Stimulated activated CD4-positive, alpha-beta T cell treated with anti-CD3 and anti-CD28 coated beads, Interleukin-15, amount 100 ng/mL, for 1 hour (primary cell): ENCODE measurements at places on chromosomes 6 and 20.

DNA sequence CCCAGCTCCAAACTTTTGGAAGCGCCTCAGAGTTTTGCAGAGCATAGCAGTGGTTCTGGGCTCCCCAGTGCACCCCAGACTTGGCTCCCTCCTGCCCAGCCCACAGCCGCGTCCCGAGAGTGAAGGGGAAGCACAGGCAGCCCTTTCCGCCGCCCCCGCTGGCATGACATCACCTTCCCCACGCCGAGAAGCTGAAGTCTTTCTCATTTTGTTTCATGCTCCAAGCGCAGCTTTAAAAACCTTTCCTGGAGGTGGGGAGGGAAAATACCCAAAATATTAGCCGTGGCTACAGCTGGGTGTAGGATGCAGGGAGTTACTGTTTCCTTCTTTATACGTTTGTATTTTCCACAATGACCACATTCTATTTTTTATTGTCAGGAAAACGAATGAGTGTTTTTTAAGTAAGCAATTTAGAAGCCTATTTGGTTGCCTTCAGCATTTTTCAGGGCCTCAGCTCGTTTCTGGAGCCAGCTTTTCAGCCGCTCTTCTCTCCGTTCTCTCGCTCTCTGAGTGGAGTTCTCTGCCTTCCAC is 72.9 kb downstream of the SNX5 start:
- no peak for DNase-seq

- no peak for DNase-seq
Observed at GRCh38 chr6:77466055-77466450, 2.8 kb upstream of the HTR1B start.

DNA sequence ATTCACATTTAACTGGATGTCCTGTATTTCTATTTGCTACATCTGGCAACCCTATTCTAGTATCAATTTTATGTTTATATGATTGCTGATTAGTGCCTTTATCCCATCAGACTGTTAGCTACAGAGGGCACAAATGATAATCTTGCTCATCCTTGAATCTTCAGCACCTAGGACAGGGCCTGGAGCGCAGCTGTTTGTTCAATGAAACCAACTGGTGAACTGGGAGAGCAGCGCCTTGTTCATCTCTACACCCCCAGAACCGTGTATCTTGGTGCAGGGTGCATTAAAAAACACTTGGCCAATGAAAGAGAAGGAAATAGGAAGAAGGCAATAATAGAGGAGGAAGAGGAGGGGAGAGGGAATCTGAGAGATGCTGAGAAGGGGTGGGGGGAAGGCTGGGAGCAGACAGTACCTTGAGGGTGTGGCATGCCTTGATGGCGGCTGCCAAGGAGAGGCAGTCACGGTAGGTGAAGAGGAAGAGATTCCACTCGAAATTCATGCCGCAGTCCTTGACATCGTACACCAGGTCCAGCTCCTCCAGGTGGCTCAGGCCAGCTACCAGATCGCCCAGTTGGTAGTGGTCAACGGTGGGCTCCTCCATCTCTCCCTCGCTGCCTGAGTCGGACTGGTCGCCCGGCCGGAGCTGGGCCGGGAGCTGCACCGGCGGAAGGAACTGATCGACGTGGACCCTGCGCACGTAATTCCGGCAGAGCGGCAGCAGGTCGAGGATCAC is 15.5 kb downstream of the TMEM151B start:
- no peak for DNase-seq

DNA sequence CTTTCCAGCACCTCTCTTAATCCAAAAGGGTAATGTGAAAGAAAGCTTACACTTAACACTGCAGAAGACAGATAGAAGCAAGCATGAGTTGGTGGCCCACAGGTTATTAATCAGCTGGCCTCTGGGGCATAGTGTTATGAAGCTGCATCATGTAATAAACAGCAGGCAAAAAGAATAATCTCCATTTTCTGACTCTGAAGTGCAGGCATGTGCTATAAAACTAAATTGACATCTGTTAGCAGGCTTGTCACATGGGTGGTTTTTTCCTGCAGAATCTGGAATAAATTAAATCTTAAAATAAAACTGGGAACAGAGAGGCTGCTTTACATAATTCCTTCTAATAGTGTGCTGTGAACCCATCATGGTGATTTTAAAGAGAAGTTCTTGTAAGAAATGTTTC is 73.3 kb downstream of the METTL24 start:
- no peak for DNase-seq

DNA sequence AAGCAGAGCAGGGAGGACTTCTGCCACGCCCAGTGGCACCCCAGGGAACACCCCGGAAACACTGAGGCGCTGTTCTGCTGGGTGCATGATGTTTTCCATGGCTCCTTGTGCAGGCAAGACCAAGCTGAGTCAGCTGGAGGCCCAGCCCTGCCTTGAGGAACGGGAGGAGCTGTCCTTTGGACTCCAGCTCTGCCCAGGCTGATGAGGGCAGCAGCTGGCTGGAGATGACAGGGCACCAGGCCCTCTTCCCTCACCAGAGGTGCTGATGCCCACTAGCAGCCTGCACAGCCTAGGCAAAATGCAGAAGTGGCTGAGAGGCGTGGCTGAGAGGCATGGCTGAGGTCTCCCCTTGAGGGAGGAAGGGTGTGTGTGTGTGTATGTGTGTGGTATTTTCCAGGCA is 2.4 kb downstream of the C6orf132 start:
- no peak for DNase-seq

GRCh38 chr6:137949686-137950390 is 82.8 kb downstream of the TNFAIP3 start:
- DNase-seq, result no peak

GRCh38 chr6:144295211-144295610 is 10.1 kb downstream of the UTRN start:
- no peak for DNase-seq

- DNase-seq, result no peak
Observed at GRCh38 chr20:9298906-9299305, 215.5 kb upstream of the LAMP5 start.
